Colonic mucosa (tissue), 4 donors: ENCODE measurements at places on chromosomes 1 and 21. TPM values are rescaled to one million over a fixed set of nuclear protein-coding genes. Genes with fewer than 3 reads are reported as not detected.

- peaks cover 2% of the 10 kb centered on the region for H3K27me3 ChIP-seq
- no peak for DNase-seq
- no peaks in the 10 kb centered on the region for H3K36me3 ChIP-seq
- no peaks in the 10 kb centered on the region for H3K4me1 ChIP-seq
- H3K4me3 ChIP-seq, result no peak overlapping the region
These were observed 9.9 kb downstream of the PRDM16 start for GRCh38 chr1:3078871-3079270.

DNA sequence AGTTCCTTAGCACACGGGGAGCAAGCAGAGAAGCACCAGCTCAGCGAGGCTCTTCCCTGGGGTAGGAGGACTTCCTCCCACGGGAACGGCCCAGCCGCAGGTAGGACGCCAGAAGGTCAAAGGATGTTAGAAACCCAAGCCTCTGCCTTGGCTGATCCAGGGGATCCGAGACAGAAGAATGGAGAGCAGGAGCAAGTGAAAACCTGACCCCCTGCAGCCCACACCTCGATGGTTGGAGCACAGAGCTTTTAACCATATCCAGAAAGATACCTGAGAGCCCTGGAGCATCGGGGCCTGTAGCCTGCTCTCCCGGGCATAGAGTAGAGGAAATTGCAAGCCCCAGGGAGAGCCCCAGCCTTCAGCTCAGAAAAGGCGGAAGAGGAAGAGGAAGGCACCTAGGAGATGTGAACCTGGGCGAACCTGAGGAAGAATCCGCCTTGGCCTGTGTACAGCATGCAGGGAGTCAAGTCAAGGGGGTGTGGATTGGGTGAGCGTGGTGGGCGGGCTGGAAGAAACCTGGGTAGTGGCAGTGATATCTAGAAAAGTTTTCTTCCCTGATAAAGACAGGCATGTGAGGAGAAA is 76.3 kb downstream of the PSMG1 start:
- no peak overlapping the region for H3K4me3 ChIP-seq
- H3K27ac ChIP-seq, result no peak overlapping the region
- H3K27me3 ChIP-seq, result no peaks in the 10 kb centered on the region
- no peaks in the 10 kb centered on the region for H3K4me1 ChIP-seq

DNA sequence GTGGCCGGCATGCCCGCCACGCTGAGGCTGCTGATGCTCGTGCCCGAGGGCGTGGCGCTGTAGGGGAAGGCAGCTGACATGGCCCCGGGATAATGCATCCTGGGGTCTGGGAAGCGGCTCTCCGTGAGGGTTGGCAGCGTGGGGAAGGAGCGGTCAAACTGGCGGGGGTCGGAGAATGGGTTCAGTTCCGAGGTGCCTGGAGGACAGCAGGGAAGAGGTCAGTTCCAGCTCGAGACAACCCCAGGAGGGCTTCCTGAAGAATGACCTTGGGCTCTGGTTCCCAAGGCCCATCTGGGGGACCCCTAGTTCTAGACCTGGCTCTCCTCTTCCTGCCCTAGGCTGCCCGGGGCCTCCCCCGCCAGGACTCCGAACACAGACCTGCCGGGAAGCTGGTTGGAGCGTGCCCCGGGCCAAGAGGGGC is 27.6 kb downstream of the RUNX3 start:
- no peak for DNase-seq
- H3K27ac ChIP-seq, result no peak overlapping the region
- no peak overlapping the region for H3K4me3 ChIP-seq
- H3K27me3 ChIP-seq, result no peaks in the 10 kb centered on the region
- no peaks in the 10 kb centered on the region for H3K36me3 ChIP-seq
- no peaks in the 10 kb centered on the region for H3K4me1 ChIP-seq

- no peak overlapping the region for H3K27ac ChIP-seq
- H3K4me3 ChIP-seq, result peak overlapping the region; percentile 39
- peaks cover 40% of the 10 kb centered on the region for H3K27me3 ChIP-seq
- H3K4me1 ChIP-seq, result no peaks in the 10 kb centered on the region
- H3K36me3 ChIP-seq, result no peaks in the 10 kb centered on the region
These were observed 120.8 kb upstream of the RRP15 start for GRCh38 chr1:218164111-218164929.

DNA sequence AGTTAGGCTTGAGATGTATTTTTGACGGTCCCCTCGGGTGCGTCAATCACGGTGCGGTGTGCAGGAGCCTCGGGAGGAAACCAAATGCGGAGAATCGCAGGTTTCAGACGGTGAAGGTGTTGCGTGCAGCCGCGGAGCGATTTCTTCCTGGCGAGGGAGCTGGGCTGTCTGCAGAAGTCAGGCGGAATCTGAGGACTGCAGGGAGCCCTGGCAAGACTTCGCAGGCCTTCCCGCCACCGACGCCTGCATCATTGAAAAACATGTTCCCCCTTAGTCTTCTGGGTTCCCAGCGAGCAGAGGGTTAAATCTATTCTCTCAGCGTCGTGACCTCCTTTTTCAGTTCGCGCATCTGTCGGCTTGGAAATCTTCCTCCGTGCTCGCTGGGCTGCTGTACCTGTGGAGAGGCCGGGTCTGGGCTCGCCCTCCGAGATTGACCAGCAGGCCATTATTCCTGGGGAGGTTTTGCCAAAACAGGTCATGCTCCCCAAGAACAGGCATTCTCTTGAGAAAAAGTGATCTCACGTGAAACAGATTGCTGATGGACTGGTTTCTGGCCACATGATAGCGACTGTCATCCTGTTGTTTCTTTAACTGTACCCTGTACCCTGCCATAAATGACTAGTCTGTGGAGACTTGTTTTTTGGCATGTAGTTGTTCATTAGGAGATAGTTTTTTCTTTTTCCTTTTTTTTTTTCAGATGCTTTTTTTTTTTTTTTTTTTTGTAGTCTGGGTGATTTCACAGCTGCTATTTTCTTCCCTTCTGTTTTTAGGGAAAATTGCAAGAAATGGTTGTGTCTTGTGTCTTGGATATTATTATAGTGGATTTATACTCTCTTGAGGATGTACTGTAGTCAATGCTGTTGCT is 894 bp downstream of the EPB41 start:
- no peaks in the 10 kb centered on the region for H3K4me1 ChIP-seq
- no peaks in the 10 kb centered on the region for H3K27me3 ChIP-seq
- H3K27ac ChIP-seq, result no peak overlapping the region
- H3K4me3 ChIP-seq, result peak overlapping the region; percentile 87
- no peaks in the 10 kb centered on the region for H3K36me3 ChIP-seq

DNA sequence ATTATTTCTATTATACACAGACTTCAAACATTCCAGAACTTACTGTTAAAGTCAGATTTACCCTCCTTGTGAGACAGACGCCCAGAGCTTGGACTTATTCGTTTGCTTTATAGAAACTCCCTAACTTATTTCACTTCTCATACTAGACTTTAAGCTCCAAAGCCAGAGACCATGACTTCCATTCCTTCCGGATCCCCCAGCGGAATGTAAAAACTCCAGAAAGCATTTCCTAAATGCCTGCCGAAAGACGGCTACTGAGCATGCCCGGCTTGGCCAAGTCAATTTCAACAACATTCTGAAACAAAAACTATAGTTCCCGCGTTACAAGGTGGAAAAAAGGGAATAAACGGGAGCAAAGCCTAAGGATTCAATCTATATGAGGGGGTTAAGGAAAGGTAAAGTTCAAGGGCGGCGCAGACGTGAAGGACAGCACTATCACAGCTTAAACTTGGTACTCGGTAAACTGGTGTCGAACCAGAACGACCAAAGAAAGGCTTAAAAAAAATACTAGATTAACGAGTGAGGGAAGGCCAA is 1.1 kb downstream of the USP48 start:
- H3K4me3 ChIP-seq, result peak overlapping the region; percentile 95
- no peaks in the 10 kb centered on the region for H3K27me3 ChIP-seq
- no peaks in the 10 kb centered on the region for H3K36me3 ChIP-seq
- H3K4me1 ChIP-seq, result no peaks in the 10 kb centered on the region
- peak; percentile 41 for DNase-seq
- H3K27ac ChIP-seq, result peak overlapping the region; percentile 100

CLCA4 gene
- total RNA-seq, result 426 TPM
